ENCODE measurements at places on chromosomes 2 and 18.

GRCh38 chr2:120344214-120344975 is 1.5 kb upstream of the INHBB start:
- DNase-seq, result peak; percentile 30

DNA sequence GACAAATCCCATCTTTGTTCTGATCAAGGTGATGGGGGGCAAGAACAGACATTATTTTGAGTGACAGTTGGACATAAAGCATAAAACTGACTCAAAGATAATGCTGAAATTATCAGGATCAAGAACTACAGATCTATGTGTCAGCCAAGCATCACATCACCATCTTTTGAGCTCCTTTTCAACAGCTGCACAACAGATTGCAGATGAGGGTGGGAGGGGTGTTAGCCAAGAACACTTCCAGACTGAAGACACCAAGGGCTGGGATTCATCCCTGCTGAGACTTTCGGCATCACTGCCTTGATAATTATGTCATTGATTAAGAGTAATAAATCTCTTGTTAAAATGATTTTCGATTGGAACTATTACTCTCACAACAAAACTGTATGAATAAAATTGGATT is 191.5 kb upstream of the NETO1 start:
- DNase-seq, result no peak

GRCh38 chr2:152075461-152076050 is 23.3 kb downstream of the CACNB4 start:
- no peak for DNase-seq

DNA sequence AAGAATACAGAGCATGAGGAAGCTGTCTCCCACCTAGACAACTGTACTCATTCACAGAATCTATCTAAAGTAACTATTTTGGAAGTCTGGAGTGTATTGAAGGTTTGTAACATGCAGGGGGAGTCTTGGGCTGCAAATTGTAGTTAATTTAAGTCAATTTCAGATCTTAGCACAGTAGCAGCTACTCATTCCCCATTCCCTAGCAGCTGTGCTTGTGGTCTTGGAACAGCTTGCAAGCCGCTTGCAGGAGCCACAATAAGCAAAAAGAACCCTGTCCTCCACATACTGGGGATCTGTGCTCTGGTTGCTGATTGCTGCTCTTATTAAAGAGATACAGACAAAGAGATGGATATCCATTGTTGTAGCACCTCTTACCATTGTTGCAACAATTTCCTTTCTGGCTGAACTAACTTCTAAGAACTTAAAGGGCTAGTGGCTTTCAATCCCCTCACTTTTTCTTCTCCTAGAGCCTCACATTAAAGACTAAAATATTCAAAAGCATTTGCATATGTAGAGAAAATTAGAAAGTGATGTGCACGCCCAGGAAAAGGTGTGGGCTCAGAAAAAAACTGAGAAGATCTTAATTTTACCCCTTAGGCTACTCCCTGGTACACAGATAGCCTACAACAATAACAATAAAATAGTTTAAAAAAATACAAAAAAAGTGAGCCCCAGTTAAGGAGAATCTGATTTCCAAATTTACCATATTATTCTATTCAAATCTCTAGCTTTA is 1775.1 kb upstream of the PIK3C3 start:
- DNase-seq, result no peak

- no peak for DNase-seq
These were observed 201.5 kb upstream of the RAB6C start for GRCh38 chr2:129777762-129778583.
